Activated CD4-positive, alpha-beta T cell treated with anti-CD3 and anti-CD28 coated beads, Interleukin-2, amount 50 U/mL, for 24 hours (primary cell): ENCODE measurements at places on chromosomes 5 and 9.

- DNase-seq = no peak
These were observed 192.9 kb upstream of the OTULINL start for GRCh38 chr5:14388741-14389140.

DNA sequence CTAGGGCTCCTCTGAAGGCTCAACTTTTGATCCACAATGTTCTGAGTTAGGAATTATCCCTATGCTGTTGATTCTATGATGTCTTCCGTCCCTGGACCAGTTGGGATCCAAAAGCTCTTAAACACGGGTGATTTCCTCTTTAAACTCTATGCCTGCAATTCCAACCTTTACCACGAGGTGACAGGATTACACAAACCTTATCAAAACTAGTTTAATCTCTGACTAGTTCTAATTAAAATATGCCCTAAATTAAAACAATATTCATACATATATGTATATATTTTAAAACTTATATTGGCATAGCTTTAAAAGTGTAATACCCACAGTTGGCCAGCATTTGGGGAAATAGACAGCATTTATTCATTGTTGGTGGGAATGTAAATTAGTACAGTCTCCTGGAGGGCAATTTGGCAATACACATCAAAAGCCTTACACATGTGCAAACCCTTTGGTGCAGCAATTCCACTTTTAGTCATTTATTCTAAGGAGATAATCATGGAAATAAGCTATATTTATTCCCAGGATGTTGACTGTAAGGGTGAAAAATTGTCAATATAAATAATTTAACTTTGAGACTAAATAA, 51.6 kb upstream of the PHYKPL start:
- no peak for DNase-seq

DNA sequence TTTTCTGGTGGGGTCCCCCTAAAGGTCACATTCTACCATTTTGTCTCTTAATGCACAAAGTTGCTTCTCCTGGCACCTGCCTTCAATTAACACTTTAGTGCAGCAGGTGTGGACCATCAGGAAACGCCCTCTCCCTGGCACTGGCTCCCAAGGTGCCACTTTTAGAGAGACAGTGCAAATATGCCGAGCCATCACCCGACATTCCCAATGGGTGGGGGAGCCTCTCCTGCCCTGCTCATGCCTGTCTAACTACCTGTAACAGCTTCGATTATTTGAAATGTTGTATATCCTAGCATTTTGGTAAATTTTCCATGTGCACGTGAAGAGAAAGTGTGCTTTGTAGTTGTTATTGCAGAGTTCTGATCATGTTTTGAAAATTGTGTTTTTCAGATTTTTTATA, 13.2 kb upstream of the LRRC14B start:
- no peak for DNase-seq

DNA sequence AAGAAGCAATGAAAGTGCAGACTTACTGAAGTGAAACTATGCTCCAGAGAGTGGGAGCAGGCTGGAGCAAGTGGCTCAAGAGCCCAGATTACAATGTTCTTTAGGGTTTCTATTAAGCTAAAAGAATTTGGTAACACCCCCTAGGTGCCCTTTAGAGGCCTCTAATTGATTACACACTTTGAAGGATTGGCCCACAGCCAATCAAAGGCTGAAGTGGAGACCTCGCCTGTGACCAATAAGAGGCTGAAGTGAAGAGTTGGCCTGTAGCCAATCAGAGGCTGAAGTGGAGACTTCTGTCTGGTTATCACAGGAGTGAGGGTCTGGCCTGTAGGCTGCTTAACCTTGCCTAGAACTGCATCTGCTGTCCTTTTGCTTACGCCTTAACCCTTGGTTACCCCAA, 46.7 kb upstream of the SPATA31C2 start:
- no peak for DNase-seq

GRCh38 chr9:127158786-127159324, 36.4 kb upstream of the ANGPTL2 start:
- DNase-seq = no peak
